ENCODE measurements at places on chromosomes 2 and 18. TPM values are rescaled to one million over a fixed set of nuclear protein-coding genes. Genes with fewer than 3 reads are reported as not detected.

- DNase-seq, result no peak
Measured at GRCh38 chr2:101623031-101623521, 74.4 kb upstream of the MAP4K4 start.

- DNase-seq, result no peak
Measured at GRCh38 chr18:60113396-60113795, 213.6 kb downstream of the PMAIP1 start.

- DNase-seq, result no peak
Measured at GRCh38 chr2:18771212-18771611, 181.8 kb upstream of the NT5C1B start.

DNA sequence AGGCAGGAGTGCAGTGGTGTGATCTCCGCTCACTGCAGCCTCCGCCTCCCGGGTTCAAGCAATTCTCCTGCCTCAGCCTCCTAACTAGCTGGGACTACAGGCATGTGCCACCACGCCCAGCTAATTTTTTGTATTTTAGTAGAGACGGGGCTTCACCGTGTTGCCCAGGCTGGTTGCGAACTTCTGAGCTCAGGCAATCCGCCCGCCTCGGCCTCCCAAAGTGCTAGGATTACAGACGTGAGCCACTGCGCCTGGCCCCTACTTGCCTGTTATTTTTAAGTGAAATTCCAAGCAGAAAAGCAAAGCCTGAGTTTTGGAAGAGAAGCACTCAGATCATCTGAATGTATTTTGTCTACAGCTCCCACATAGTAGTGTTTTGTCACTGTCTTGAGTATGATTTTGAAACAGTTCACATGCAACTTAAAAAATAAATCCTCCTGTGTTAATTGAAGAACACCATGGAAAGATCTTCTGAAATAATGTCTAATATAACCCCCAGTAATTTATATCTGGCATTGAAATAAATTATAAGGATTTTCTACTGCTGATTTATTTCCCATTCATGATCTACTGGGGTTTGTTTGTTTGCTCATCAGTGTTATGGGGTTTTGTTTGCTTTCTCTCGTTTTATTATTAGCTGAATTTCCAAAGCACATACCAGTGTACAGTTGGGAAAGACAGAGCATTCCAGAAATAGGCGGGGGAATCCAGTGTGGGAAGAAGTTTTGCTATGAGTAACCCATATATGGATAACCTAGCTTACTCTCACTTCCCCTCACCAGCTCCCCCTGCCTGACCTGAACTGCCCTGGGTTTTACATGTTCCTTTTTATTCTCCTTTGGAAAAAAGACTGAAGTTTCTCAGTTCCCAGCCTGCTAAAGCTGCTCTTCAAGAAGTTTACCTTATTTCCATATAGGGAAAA lies 80.1 kb upstream of the MAP3K20 start:
- no peak for DNase-seq

DNA sequence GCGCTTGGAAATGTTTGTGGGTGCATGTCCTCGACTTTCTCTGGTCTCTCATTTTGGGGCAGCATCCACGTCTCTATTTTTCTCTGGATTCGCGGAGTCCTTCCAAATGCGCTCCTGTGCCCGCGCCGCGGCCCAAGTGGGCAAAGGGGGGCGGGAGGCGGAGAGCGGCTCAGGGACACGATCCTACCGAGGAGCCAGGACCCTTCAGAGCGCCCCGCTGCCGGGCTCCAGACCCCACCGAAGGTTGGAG lies 990 bp downstream of the EPAS1 start:
- peak; percentile 25 for DNase-seq

Gene ORMDL1
- 54.5 TPM for polyA plus RNA-seq

Gene ZNF407
- polyA plus RNA-seq, result 2.4 TPM

All from psoas muscle (tissue), 8 donors.